ENCODE measurements at places on chromosomes 5 and 9.

- no peak for DNase-seq
Observed at GRCh38 chr5:481347-481746, 38.4 kb downstream of the EXOC3 start.

GRCh38 chr9:98874721-98875255, 67.3 kb downstream of the GALNT12 start:
- no peak for DNase-seq

DNA sequence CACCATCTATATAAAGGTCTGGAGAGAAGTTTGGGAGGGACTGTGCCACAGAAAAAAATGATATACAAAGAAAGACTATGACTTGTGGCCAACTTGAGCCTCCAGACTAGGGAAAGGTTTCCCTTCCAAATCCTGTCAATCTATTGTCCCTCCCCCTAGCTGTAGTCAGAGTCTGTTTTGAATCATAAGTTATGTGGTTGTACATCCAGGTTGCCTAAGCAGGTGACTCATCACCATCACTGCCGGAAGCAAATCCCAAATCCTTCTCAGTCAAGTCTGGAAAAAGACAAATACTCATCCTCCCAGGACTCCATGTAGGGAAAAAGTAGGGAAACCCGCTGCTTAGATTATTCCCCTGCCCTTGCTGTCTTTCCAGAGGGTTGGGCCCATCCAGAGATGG, 235.7 kb downstream of the CDK5RAP2 start:
- DNase-seq, result peak; percentile 25

DNA sequence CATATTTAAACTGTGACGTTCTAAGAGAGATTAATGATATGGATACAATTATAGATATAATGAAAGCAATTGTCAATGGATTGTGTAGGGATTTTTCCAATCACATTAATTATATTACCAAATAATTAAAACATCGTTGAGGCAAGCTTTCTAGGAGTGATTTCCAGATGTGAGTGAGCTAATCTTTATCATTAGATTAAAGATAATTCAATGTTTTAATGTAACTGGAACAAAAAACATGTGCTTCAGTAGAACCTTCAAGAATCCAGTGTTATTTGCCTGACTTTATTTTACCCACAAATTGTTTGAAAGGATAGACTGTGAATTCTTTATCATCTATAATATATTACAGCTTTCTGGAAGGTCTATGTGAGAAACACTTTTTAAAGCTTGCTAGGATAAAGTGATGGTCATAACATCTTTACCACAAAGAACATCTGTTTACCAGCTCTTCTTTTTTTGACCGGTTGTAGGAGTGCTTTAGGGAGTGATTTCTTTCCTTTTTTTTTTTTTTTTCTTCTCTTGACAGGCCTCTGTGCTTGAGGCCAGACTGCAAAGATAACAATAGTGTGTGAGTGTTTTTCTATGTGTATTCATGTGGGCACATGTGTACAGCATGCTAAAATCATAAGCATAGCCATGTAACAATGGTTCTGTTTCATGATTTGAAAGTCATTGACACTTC, 35.0 kb downstream of the SNCAIP start:
- DNase-seq, result no peak

DNA sequence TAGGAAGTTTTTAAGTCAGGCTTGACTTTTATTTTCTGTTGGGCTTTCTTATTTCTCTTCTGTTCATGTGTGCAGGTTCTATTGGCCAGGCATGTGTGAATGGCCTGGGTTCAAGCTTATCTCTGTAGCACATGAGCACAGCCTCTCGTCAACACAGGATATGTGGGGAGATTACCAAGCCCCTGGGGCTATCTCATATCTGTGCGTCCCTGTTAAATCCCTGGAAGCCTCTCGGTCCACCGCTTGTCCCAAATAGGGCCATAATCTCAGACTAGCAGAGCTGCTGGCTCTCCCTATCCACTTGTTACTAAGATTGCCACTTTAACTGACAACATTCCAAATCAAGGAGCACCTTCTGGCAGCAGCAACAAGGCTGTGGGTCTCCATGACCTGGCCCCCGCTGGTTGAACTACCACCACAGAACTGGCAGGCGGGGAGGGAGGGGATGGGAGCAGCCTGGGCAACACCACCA, 28.4 kb upstream of the EBF1 start:
- DNase-seq, result no peak

GRCh38 chr9:81266674-81267073, 422.7 kb downstream of the TLE1 start:
- DNase-seq, result no peak

- no peak for DNase-seq
Observed at GRCh38 chr5:1985781-1986180, 103.1 kb upstream of the IRX4 start.

- no peak for DNase-seq
Observed at GRCh38 chr9:92510747-92511146, 25.0 kb downstream of the ECM2 start.

DNA sequence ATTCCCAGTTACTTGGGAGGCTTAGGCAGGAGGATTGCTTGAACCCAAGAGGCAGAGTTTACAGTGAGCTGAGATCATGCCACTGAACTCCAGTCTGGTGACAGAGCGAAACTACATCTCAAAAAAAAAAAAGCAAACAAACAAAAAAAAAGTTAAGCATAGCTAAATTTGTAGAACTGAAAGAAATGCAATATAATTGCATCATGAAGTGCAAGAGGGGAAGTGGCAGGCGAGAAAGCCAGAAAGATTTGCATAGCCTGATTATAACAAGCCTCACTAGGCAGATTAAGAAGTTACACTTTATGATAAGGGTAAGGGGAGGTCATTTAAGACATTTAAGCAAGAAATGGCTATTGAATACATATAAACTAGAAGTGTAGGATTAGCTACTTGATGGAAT, 187.1 kb downstream of the EDIL3 start:
- no peak for DNase-seq

GRCh38 chr5:96214442-96215197, 218.4 kb downstream of the PCSK1 start:
- no peak for DNase-seq

GRCh38 chr9:86452201-86452828, 98.1 kb upstream of the TUT7 start:
- no peak for DNase-seq

DNA sequence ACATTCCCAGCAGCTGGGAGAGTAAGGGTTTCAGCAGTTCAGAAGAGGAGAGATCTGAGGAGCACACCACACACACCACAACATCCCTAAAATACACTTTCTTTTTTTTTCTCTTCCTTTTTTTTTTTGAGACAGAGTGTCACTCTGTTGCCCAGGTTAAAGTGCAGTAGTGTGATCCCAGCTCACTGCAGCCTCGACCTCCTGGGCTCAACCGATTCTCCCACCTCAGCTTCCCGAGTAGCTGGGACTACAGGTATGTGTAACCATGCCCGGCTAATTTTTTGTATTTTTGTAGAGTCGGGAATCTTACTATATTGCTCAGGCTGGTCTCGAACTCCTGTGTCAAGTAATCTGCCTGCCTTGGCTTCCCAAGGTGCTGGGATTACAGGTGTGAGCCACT, 9.7 kb upstream of the UBAP1 start:
- no peak for DNase-seq

DNA sequence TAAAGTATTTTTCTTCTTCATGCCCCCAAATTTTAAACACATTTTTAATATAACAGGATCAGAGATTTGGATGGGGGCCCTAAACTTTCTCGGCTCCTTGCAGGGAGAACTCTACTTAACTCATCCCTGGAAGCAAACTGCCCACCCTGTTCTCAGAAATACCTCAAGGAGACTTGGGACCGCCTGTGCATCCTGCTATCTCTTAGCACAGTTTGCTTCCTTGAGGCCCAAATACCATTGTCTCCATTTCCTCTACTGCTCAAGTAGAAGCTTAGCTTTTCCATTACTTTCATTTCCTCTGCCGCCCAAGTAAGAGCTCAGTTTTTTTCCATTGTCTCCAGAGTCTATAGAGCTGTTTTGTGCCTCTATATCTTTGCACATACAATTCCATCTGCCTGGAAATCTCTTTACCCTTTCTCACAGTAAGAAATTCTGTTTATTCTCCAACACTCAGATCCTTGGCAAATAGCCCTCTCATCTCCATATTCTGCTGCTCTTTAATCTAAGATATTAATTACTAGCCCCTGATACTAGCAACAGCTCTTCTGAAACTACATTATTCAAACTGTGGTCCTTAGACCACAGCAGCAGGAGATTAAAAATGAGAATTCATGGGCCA, 137.8 kb downstream of the CEMIP2 start:
- no peak for DNase-seq

DNA sequence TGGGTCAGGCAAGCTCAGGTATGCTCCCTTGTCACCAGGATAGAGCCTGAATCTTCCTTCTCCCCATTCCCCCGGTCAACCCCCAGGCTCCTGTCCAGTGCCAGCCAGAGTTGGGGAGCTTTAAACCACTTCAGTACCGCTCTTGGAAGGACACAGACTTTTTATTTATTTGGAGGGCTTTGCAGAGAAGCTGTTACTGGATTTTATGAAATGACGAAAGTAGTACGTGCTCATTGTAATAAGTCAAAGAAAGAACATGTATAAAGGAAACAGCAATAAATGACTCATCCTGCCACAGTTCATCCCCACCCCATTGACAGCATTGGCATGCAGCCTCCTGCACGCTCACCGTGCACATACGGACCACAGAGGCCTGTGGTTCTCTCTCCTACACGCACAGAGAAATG, 230.3 kb downstream of the AUH start:
- DNase-seq, result peak; percentile 75

DNA sequence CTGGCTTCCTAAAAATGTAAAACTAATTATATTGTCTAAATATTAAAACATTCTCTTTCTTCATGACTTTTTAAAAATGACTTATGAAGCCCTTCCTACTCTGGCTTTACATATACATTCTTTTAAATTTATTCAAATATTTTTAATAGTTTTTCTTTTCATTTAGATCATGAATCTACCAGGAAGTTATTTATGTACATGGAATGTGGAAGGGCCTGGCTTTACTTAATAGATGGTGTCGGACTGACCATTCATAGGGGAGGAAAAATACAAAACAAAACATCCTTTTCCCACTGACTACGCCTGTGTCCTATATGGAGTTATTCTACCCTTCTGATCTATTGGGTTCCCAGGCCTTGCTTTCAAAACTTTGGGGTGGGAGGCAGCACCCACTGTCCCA, 129.8 kb downstream of the MACROH2A1 start:
- DNase-seq, result no peak

- DNase-seq, result no peak
Observed at GRCh38 chr5:43192558-43193180, 644 bp downstream of the NIM1K start.

Measured in NCI-H460 (cell line).